ENCODE measurements at places on chromosomes 11 and 22. TPM values are rescaled to one million over a fixed set of nuclear protein-coding genes. Genes with fewer than 3 reads are reported as not detected.

FERMT3 gene
- 47.2 TPM for total RNA-seq

CHRM1 gene
- not detected for total RNA-seq

TMEM134 gene
- 50.8 TPM for total RNA-seq

RAG2 gene
- total RNA-seq = 2.0 TPM

BRD1 gene
- total RNA-seq = 15.7 TPM
